ENCODE measurements at places on chromosomes 5 and 9.

- no peak for DNase-seq
Observed at GRCh38 chr5:27434335-27434734, 395.9 kb upstream of the CDH9 start.

DNA sequence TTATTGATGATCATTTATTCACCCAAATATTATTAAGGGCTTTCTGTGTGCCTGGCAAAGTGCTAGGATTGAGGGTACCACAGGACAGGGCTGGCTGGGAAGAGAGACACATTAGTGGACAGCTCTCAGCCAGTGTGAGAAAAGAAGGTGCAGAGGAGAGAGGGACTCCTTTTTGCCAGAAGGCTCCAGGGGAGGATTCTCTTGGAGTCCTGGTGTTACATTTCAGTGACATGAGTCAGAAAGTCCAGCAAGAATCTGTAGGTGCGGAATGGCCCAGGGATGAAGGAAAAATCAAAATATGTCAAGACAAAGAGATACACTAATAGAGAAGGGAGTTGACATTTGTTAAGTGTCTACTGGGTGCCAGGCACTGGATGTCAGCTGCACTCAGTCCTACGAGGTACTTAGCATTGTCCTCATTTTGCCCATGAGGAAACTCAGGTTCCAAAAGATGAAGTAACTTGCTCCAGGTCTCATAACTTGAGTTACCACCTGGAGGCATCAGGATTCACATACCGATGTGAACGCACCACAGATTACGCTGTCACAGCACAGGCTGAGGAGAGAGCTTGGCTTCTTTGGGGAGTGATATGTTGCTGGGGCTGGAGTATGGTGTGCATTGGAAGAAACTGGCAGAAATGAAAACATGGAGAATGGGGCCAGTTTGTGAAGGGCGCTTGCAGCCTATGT lies 60.5 kb downstream of the RASGRF2 start:
- no peak for DNase-seq

GRCh38 chr9:89295400-89295799 lies 15.6 kb upstream of the CKS2 start:
- no peak for DNase-seq

GRCh38 chr9:71279151-71279739 lies 157.8 kb upstream of the TRPM3 start:
- no peak for DNase-seq

DNA sequence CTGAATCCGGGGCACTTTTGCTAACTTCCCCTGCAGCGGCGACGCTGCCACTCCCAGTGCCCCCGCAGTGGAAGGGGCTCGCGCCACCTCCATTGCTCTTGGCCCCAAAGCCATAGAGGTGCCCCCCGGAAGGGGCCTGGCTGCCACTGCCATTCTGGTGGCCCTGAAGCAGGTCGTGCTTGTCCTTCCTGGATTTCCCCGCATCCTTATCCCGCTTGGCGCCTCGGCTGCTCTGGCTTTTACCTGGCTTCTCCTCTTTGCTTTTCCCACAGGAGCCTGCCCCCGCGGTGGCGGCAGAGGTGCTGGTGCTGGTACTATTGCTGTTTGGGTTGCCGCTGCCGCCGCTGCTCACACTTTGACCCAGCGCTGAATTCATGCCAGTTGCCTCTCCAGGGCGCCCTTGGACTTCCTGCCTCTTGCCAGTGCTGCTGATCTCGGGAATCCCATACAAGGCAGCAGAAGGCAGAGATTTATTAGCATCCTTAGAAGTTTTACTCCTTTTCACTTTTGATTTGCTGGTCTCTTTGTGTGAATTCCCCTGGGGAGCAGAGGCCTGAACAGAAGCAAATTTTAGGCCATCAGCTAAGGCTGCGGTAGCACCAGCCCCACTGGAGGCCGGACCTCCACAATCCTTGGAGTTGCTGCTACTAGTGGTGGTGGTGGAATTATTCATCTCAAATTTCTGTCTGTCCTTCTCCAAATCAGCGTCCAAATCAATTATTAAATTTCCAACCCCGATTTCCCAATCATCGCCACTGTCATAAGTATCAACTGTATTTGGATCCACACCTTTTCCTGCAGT lies 2.1 kb downstream of the ZNF608 start:
- no peak for DNase-seq

GRCh38 chr5:20041326-20042274 lies 53.6 kb upstream of the CDH18 start:
- DNase-seq, result no peak

DNA sequence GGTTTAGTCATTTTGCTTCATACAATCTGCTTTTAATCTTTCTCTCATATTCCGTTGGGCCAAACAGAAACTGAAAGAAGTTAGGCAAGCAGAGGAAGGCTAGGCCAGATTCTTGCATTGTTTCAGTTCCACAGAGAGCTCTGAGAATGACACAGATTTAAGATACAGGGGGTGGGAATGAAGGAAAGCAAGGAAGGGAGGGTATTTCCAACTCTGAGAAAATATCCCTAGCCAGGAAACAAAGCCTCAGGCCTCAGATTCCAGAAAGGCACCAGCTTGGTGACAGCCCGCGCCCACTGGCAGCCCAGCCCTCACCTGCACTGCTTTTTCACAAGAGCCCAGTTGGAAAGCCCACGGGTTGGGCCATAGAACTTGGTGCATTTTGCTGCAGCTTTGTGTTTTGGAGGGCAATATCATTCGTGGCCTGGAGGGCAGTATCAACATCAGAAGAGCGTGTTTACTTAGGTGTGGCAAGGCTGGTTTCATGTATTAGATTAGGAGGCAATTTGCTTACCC lies 63.5 kb downstream of the ENC1 start:
- DNase-seq, result no peak

DNA sequence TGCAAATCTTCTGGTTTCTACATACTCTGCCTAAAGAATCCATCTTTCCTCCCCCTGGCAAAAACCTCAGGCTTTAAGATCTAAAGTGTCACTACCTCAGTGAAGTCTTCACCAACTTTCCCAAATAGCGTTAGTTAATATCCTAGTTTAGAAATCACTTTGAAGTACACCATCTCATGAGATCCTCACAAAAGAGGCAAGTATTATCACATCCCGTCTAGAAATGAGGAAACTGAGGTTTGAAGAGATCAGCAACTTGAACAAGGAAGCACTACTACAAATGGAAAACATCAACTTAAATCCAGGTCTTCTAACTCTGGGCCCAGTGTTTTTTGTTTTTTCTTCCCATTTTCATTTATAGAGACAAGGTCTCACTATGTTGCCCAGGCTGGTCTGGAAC lies 4.6 kb downstream of the AP3B1 start:
- DNase-seq, result no peak

DNA sequence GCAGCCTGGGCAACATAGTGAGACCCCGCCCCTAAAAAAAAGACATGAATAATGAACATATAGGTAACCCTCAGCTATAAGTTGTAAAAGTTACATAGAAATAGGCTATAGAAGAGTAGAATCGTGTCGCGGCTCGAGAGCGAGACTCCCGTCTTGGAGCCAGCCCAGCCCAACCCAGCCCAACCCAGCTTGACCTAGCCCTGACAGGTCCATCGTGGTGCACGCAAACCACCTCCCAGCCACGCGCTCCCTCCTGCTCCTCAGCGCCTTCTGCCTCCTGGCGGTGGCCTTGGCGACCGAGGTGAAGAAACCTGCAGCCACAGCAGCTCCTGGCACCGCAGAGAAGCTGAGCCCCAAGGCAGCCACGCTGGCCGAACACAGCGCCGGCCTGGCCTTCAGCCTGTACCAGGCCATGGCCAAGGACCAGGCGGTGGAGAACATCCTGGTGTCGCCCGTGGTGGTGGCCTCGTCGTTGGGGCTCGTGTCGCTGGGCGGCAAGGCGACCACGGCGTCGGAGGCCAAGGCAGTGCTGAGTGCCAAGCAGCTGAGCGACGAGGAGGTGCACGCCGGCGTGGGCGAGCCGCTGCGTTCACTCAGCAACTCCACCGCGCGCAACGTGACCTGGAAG lies 10.8 kb downstream of the KIF24 start:
- DNase-seq, result no peak

GRCh38 chr9:121756474-121757280 lies 105.2 kb downstream of the DAB2IP start:
- DNase-seq, result no peak

DNA sequence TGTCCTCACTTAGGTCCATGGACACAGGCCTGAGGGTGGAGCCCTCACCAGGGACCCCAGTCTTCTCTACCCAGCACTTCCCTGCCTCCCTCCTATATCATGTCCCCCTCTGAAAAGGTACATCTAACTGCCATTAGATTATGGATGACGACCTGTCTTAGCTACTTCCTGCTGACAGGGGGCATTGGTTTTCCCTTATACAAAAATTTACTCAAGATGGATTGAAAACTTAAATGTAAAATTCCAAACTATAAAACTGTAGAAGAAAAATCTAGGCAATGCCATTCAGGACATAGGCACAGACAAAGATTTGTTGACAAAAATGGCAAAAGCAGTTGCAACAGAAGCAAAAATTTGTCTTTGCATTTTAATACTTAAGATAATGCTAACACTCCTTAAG lies 623.2 kb upstream of the FAM174A start:
- DNase-seq, result no peak

DNA sequence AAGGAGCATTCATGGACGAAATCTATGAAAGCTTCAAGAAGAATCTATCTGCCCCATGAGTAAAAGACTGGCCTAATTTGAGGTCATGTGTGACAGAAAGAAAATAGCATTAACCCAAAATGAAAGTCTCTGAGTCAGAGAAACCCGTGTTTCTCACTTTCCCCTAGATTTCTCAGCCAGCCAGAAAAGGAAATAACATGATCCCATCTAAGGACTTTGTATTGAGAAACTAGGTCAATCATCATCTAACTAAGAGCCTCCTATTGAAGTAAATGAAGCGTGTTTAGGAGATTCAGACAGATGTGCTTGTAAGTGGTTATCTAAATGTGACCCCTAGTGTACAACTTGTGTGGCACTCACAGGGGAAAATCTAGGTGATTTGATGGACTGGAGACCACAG lies 77.3 kb upstream of the ZNF366 start:
- no peak for DNase-seq

DNA sequence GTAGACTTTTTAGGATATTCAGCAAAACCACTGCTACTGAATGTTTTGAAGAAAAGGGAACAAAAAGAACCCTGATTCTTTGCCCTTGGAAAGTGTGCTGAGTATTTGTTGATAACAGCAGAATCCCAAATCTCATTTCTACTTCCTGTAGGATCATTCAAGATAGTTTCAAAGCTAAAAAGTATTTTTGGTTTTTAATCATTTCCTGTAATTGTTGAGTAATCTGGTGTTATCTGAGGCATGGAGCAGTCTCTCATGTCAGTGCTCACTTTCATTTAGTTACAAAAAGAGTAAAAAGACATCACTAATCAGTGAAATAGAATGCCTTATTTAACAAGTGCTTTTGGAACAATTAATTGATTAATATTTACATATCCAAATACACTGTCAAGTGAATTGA lies 56.1 kb downstream of the ITGA2 start:
- no peak for DNase-seq

DNA sequence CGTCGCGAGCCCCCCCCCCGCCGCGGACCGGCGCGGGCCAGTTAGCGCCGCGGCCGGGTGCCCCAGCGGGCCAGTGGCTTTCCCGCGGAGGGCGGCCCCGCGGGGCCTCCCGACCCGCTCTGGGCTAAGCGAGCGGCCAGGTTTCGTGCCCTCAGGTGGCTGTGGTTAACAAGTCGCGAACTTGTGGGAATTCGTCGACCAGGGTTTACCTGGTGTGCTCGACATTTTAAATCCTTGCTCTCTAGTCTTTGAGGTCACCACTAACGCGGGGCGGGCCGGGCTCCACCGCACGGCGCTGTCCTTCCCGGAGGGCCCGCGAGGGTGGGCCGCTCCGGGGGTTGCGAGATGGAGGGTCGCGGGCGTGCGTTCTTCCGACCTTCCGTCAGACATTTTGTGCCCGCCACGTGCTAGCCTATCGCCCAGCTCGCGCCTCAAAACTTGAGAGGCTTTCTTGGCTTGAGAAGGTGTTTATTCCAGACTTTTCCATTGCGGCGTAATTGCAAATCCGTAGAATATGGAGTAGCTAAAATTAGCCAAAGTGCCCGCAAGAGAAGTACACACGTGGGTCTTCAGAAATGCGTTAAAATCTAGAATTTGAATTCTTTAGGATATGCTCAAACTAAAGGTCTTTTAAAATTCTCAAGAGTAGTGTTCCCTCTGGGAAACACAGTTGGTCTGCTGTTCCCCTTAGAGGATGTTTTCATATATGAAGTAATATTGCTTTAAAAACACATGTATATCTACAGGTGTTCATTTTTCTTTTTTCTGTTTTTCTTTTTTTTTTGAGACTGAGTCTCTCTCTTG lies 2.1 kb downstream of the ANP32B start:
- DNase-seq, result peak; percentile 24

- no peak for DNase-seq
Observed at GRCh38 chr5:64685866-64686265, 4.4 kb upstream of the SHISAL2B start.

- DNase-seq, result no peak
Observed at GRCh38 chr5:44869928-44870327, 61.2 kb downstream of the MRPS30 start.

All from activated T-cell treated with anti-CD3 and anti-CD28 coated beads for 48 hours (primary cell).